ENCODE measurements at places on chromosomes 6 and 20.

GRCh38 chr20:50318710-50319109, 128.1 kb downstream of the CEBPB start:
- peak; percentile 19 for DNase-seq

DNA sequence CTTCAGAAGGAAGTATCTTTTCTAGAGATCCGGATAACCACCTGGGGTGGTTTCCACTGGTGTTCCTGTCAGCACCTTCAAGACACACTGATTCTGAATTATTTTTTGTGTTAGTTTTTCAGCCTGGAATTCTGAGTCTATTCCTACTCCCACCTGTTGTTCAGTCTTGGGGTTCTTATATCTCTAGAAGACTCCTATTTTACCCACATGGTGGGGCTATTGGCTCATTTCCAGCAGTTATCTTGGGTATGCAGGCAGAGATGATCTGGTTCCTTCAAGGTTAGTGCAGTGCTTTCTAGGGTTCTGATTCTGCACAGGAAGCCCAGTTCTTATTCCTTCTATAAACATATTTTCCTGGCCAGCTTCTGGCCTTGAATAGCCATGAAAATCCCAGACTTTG, 175.6 kb upstream of the PDE7B start:
- DNase-seq, result no peak

GRCh38 chr6:28211840-28212509, 13.1 kb upstream of the ZSCAN9 start:
- no peak for DNase-seq

DNA sequence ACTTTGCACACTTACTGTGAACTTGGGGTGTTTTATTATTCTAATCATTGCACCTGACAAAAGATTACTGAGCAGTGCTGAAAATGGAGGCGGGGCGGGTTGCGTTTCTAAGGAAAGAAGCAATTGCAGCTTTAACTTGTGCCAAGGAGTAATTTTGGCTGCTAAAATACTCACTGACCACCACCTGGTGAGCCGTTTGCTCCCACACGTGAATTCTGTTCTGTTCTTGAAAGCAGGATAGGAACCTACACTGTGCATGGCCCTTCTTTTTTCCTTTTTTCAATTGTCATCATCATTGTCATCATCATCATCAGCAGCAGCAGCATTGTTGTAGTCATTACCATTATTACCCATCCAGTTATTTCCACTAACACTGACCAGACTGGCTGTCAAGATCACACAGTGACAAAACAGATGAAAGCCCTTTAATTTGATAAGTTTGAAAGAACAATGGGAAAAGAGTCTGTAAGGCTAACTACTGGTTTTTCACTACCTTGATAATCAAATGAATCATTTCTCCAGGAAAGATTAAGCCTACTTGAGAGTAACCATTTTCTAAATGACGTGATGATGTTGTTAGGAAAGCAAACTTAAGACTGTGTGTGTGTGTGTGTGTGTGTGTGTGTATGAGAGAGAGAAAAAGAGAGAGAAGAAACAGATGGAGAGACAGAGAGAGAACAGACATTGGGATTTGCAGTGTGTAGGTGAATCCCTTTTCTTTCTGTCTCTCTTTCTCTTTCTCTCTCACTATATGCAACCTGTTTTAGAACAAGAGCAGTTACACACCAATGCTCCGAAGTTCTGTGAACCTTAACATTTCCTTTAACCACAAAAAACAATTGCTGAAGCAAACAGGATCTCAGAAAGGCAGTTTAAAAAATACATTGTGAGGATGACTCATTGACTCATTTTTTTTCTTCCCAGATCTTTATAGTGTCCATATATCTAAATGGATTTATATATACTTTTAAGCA, 3.8 kb downstream of the RIPOR2 start:
- DNase-seq, result no peak

DNA sequence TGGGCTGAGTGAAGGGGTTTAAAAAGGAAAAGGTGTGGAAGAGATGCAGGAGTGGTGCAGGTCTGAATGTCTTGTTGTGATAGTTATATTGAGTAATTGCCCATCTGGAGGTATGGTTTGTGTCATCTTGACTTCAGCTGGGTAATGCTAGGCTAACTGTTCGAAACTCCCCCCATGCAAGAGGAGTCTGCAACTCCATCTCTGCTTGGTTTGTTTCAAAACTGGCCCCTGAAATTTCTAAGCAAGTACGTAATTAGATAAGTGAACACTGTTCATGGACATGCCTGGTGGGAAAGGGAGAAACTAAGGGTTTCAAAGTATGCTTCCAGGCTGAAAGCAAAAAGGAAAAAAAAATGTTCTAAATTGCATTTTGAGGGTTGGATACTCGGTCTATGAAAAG, 17.1 kb downstream of the TTK start:
- DNase-seq, result no peak

- no peak for DNase-seq
Observed at GRCh38 chr20:39630215-39630908, 668.2 kb downstream of the DHX35 start.

DNA sequence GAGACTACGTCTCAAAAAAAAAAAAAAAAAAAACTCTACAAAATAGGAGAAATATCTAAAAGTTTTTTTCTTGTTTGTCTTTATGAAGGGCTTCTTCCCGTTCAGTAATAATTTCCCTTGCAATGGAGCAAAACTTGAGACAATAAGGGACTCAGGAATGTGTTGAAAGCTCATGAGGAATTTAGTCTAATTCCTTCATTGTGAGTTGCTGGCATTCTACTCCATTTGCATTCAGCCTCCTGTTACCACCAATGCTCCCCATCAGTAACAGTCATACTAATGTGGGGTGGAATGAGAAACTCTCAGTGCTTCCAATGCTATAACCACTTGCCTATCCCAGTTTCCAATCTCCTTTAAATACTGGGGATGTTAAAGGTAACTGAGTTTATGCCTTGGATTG, 576.7 kb upstream of the AGPAT4 start:
- DNase-seq, result no peak

GRCh38 chr6:158808941-158809678, 10.1 kb downstream of the EZR start:
- no peak for DNase-seq

GRCh38 chr6:51562198-51562597, 525.2 kb downstream of the PKHD1 start:
- DNase-seq, result no peak

- DNase-seq, result no peak
Observed at GRCh38 chr6:129749749-129750120, 39.8 kb upstream of the ARHGAP18 start.

GRCh38 chr6:122005661-122006060, 393.8 kb upstream of the HSF2 start:
- DNase-seq, result no peak

DNA sequence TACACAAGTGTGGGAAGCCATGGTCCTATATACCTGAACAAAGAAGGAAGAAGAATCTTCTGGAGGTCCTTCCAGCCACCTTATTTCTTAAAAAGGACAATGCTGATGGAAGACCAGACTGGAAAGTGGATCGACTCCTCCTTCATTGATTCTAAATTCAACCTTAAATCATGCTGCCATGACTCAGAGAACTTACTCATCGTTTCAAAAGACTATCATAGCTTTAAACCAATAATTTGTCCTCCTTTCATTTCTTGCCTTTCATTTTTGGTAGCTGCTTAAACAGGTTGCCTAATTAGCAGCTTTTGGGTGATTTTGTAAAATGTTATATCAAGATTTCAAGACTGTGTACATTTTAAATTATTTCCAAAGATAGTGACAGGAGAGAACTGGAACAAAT, 60.8 kb downstream of the RTN4IP1 start:
- no peak for DNase-seq

DNA sequence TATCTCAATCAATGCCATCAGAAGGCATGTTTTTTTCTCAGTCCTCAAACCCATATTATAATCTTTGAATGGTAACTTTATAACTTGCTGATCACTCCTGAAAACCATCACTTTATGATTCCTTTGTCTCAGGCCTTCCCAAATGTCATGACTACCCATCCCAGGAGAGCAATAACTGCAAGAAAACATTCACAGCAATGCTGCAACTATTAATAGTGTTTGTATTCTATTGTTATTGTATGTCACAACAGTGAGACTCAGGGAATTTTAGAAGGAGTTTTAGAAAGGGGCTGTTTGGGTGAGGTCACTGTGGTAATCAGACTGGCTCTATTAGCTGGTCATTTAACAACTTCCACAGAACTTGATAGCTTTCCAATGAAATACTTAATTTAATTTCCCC, 301.4 kb upstream of the TBX18 start:
- DNase-seq, result no peak

GRCh38 chr20:63417738-63418120, 54.7 kb downstream of the KCNQ2 start:
- no peak for DNase-seq

DNA sequence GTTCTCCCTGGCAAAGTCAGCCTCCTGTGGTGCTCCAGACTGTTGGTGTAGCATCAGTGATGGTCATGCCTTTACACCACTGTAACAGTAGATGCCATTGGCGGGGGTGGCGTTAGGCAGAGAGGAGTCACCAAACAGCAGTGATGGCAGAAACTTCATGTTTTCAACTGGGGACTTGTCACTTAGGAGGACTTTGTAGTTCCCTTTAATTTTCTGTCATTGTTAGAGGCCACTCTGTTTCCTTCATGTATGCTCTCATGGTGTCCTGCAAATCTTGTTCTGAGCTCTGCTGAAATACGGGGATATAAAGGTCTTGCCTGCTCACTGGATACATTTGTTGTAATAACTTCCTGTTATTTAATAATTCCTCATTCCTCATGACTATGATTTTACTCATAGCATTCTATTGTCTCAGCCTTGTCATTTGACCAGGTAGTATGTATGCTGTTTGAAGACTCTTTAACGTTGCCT, 4.6 kb downstream of the MAP3K4 start:
- DNase-seq, result no peak

GRCh38 chr20:59032023-59032712, at the start of gene ATP5F1E:
Gene ATP5F1E, minus strand, starts transcription at chr20:59032335. Its CDS starts 84 bp downstream, at chr20:59032251.
- peak; percentile 96 for DNase-seq

DNA sequence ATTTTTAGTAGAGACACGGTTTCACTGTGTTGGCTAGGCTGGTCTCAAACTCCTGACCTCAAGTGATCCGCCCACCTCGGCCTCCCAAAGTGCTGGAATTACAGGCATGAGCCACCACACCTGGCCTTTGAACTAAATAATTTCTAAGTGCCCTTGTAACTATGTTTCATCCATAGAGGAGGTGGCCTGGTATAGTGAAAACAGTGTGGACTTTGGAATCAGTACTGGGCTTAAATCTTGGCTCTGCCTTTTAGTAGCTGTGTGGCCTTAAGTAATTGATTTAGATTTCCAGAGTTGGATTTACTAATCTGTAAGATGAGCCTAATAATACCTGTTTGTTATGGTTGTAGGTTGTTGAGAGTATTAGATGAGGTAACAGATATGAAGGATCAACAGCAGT, 14.2 kb upstream of the TGM3 start:
- no peak for DNase-seq

GRCh38 chr6:15623276-15624116, 39.3 kb downstream of the DTNBP1 start:
- no peak for DNase-seq

- no peak for DNase-seq
Observed at GRCh38 chr6:2871953-2872352, 30.3 kb upstream of the SERPINB1 start.

DNA sequence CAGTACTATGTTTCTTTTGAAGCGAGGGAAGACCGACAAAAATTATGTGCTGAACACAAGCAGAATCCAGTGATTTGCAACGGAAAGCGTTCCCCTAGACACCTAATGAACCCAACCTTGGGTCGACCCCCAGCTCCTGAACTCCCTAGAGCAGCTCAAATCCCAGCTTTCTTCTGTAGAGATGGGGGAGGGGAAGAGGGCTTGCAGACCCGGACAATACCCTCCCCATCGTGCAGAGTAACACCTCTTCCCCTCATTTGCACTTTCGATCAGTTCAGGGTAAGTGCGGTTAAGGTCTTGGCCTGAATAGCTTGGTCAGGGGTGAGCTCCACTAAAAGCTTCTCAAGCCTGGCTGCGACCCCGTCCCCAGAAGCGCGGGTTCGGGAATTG, 404 bp downstream of the CEP162 start:
- no peak for DNase-seq

DNA sequence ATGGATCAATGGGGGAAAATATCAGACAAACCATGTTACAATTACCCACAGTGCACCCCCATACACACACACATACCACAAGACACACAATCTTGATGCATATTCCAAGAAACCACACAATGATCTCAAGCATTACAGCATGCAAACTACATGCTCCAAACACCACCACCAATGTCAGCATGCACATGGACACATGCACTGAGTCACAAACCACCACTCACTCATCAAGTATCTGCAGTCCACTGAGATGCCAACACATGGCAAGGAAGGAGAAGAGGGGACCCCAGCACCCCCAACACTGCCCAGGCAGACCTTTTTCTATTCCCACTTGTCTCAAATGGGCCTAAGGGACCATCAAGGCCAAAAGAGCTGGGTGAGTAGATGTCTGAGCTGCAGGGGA, 91.6 kb downstream of the PREX1 start:
- DNase-seq, result no peak

GRCh38 chr6:151716526-151716932, 91.0 kb upstream of the ESR1 start:
- DNase-seq, result no peak

GRCh38 chr6:4620284-4621151, 155.7 kb upstream of the CDYL start:
- DNase-seq, result no peak

GRCh38 chr6:13913226-13914001, 11.3 kb upstream of the RNF182 start:
- no peak for DNase-seq
